ENCODE measurements at places on chromosomes 7 and 10.

GRCh38 chr7:72249106-72249505 is 163.0 kb downstream of the CALN1 start:
- DNase-seq = no peak

GRCh38 chr10:75693489-75693888 is 262.1 kb downstream of the LRMDA start:
- no peak for DNase-seq

DNA sequence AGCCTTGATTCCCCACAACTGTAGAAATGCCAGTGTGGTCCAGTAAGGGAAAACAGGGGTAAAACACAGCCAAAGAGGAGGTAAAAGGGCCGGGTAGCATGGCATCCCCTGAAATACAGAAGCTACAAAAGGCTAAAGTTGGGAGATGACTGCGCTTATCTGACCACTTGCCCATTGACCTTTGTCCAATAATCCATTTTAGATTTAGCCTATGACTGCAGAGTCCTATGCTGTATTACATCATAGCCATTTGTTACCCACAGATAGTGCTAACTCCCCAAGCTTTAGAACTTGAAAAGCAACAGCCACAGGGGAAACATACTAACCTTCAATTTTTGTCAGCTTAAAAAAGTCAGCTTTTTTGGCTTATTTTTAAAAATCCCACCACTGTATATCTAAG is 26.2 kb downstream of the MTPN start:
- DNase-seq = no peak

GRCh38 chr10:21524131-21524525 is 1.4 kb downstream of the SKIDA1 start:
- DNase-seq = no peak

- no peak for DNase-seq
These were observed 7.5 kb downstream of the ZNF518A start for GRCh38 chr10:96137567-96137966.

- DNase-seq = no peak
These were observed 280.2 kb downstream of the GRM8 start for GRCh38 chr7:126972571-126972970.

GRCh38 chr10:48590945-48591344 is 13.9 kb downstream of the ARHGAP22 start:
- DNase-seq = no peak

GRCh38 chr7:100891568-100892247 is 2.2 kb upstream of the UFSP1 start:
- no peak for DNase-seq

DNA sequence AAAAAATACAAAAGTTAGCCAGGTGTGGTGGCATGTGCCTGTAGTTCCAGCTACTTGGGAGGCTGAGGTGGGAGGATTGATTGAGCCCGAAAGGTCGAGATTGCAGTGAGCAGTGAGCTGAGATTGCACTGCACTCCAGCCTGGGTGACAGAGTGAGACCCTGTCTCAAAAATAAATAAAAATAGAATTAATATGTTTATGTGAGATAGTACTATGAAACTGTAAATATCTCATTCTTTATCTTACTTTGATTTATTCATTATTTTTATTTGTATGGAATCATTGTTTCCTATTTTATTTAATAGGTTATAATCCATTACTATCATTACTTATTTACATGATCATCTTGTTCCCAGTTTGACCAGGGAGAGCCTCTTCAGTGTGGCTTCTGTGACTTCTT is 41.0 kb upstream of the STRIP2 start:
- DNase-seq = no peak

DNA sequence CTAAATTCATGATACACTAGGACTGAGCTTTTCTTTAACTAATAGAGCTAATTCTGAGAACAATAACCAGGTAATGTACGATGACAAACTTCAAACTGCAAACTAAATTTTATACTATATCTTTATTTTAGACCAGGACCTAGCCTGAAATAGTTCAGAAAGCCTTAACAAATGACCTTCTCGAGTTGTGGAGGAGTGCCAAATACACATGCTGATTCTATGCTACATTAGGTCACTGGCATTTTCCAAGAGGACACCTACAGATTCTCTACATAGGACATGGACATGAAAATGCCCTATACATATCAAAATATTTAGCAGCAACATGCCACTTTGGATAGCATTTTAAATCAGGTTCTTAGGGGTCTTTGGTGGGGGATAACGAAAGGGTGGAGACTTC is 44.0 kb upstream of the LRRTM3 start:
- no peak for DNase-seq

DNA sequence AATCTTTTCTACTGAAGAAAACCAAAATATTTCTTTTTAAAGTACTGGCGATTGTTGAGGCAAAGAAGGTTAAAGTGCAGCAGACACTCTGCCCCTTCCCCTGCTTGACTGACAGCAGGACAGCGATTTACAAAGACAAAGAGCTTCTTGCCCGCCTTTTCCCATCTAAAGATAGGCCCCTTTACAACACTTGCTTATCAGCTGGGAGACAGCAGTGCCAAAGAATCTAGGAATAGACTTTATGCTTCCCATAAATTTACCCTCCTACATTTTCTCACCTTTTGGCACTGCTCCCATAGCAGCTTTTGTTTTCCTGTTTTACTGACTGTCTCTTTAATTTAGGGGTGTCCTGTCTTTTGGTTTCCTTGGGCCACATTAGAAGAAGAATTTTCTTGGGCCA is 824.1 kb downstream of the CCSER2 start:
- no peak for DNase-seq

GRCh38 chr10:75013522-75013921 is 97.9 kb upstream of the SAMD8 start:
- DNase-seq = no peak

Measured in nucleus accumbens (tissue), 56 donors.